Inflammatory macrophage treated with lipopolysaccharide for 4 hours (primary cell): ENCODE measurements at places on chromosomes 11 and 22.

DNA sequence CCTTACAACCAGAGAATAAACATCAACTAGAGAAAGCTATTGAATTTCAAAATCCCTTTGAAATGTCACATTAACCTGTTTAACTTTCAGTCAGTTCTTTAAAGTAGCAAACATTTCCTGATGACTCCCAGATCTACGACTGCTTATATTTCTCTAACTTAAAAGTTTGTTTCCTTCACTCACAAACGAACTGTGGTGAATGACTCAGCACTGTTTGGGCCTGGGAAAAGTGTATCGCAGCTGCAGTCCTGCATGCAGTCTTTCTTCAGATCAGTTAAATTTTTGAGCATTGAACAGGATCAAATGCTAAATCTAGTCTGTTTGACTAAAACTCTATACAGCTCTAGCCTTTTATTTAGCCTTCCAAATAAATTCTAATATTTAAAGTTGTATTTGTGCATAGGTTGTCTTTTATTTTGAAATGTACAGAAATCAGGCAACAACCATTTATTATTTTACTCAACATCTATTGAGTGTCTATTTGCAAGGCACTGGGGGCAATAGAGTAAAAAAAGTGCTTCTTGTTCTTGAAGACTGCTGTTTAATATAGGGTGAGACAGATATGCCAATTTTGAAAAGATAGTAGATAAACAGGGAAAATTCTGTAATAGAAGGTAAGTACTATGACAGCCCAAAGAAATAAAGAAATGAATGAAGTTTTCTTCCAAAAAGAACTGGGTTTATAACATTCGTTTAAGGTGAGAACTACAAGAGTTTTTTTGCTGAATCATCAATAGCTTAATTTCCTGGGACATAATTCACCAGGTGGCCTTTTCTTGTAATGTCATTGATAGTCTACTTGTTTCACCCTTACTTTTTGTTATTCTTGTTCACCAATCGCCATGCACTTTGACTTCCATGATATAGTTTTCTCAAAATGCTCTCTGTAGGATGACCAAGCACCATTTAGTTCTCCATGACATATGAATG is 235.4 kb downstream of the METTL15 start:
- DNase-seq, result no peak

DNA sequence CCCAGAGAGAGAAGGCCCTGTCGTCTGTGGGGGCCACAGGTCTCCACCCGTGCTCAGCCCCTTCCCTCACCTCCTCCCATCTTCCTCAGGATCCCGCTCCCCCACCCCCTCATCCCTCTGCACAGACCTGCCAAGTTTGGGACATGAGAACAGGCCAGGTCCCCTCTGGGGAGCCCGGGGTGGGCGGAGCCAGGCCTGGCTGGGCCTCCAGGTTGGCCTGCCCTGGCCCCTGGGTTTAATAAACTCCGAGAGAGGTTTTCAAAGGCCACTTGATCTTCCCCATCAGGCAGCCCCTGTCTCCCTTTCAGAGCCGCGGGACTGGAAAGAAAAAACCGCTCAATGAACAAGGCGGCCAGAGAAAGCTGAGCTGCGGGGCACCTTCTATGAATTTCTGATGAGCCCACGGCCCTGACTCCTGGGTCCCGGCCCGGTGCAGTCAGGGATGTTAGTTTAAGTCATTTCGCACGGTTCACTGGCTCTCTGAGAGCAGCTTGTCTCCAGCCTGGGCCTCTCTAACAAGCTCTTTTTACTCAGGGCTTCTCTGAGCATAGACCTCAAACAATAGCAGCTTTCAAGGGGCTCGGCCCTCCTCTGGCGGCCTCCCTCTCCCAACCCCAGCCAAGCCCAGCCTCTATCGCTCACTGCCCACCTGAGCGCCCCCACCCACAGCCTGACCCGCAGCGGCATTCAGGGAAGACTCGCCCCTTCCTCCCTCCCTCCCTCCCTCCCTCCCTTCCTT is 64.8 kb downstream of the RPUSD4 start:
- no peak for DNase-seq

DNA sequence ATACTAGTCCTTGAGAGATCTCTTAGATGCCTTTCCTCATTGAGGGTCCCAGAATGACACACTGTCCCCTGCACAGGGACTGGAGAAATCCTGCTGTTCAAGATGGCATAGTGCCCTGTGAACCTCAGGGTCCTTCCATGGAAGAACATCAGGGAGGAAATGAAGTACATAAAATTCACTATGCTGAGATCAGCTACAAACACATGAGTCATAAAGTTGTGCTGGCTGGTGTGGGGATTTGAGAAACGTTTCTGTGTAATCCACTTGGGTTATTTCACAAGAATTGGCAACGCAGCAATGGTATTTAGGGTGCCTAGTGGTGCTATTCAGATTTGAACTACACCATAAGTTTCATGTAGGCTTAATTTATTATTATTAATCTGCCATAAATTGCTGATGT is 174.4 kb downstream of the MAML2 start:
- peak; percentile 92 for DNase-seq

- DNase-seq, result no peak
Measured at GRCh38 chr11:126411971-126412381, 56.5 kb downstream of the ST3GAL4 start.
